DND-41 (cell line): ENCODE measurements at places on chromosomes 3 and 15.

GRCh38 chr3:143360244-143360643 is 240.7 kb downstream of the CHST2 start:
- peaks cover 69% of the 10 kb centered on the region for H3K4me1 ChIP-seq
- no peaks in the 10 kb centered on the region for H3K36me3 ChIP-seq
- no peak for DNase-seq
- no peak overlapping the region for H3K4me3 ChIP-seq

- no peaks in the 10 kb centered on the region for H3K4me1 ChIP-seq
- no peak overlapping the region for H3K4me3 ChIP-seq
- H3K27me3 ChIP-seq, result no peaks in the 10 kb centered on the region
- no peaks in the 10 kb centered on the region for H3K36me3 ChIP-seq
Measured at GRCh38 chr15:35182841-35183479, 97.9 kb upstream of the NANOGP8 start.

GRCh38 chr15:88246081-88246480 is 10.5 kb downstream of the NTRK3 start:
- no peaks in the 10 kb centered on the region for H3K27me3 ChIP-seq
- no peak for DNase-seq
- H3K4me3 ChIP-seq, result 0 out of 2 replicates have a peak overlapping the region, but pooled peaks have one; percentile 50
- H3K27ac ChIP-seq, result no peak overlapping the region

DNA sequence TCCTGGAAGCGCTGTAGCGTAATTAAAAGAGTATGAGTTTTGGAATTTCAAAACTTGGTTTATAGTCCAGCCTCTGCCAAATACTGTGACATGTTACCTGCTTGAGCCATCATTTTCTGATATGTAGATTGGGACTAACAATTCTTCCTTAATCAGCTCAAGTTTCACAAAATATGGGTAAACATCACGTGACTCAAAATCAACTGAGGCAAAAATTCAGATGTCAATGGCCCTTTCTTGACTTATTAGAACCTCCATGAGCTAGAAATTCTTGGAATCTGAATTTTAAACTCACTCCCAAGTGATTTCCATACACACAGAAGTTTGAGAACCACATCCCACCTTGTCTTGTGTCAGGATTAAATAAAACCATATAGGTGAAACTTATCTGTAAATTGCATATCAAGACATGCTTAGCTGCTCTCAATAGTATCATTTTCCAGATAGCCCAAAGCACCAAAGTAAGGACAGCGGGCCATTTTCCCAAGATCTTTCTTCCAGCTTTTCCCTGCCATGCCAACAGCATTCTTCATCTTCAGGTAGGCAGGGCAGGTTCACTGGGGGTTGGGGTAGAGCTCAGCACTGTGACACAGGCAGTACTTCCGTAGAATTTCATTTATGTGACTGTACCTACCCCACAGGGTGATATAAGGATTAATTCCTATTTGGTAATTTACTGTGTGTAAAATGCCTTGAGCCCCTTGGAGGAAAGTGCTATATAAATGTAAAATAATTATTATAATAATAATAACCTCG is 379.0 kb downstream of the TIGIT start:
- peaks cover 7% of the 10 kb centered on the region for H3K4me1 ChIP-seq
- no peak for DNase-seq
- H3K4me3 ChIP-seq, result no peak overlapping the region
- H3K27ac ChIP-seq, result no peak overlapping the region
- no peaks in the 10 kb centered on the region for H3K27me3 ChIP-seq
- no peaks in the 10 kb centered on the region for H3K36me3 ChIP-seq

DNA sequence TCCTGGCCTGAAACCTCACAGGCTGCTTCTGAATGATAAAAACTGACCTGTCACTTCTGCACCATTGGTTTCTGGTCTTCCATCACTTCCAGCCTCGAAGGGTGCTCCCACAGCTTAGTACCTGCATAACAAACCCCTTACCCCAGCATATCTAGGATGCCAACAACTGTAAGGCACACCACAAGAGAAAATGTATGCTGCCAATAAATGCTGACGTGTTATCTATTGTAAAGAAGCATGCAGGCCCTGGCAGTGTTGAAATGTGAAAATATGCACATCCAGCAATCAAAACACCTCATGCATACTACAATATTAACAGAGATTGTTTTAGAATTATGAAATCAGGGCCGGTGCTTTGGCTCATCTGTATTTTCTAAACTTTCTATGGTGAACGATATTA is 242.0 kb upstream of the NSMCE3 start:
- no peak for DNase-seq
- H3K4me1 ChIP-seq, result no peaks in the 10 kb centered on the region
- H3K4me3 ChIP-seq, result no peak overlapping the region
- no peaks in the 10 kb centered on the region for H3K36me3 ChIP-seq
- no peaks in the 10 kb centered on the region for H3K27me3 ChIP-seq

DNA sequence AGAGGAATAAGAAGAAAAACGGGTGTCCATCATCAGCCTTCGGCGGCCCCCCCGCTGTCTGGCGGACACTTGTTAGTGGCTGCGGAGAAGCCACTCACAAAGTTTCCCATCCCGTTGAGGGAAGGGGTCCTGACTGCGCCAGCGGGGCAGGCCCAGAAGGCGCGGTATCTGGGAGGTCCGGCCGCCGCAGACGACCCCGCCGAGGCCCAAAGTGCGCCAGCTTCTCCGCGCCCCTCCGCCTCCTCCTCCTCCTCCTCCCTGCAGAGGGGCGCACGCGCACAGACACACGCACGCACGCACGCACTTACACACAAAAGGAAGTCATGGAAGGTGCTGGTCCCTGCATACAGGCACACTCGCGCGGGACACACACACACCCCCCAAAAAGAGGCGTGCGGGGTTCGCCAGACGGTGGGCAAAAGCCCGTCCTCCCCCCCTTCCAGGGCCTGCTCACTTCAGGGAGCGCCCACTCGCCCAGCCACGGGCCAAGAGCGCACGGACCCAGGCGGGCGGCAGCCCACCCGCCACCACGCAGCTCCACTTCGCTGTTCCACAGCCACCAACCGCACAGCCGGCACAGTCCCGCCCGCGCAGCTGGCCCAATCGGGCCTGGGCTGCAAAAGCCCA is 18.0 kb downstream of the ZNF148 start:
- peak; percentile 60 for DNase-seq
- no peaks in the 10 kb centered on the region for H3K36me3 ChIP-seq
- H3K4me3 ChIP-seq, result peak overlapping the region; percentile 65
- peak overlapping the region; percentile 38 for H3K27ac ChIP-seq

DNA sequence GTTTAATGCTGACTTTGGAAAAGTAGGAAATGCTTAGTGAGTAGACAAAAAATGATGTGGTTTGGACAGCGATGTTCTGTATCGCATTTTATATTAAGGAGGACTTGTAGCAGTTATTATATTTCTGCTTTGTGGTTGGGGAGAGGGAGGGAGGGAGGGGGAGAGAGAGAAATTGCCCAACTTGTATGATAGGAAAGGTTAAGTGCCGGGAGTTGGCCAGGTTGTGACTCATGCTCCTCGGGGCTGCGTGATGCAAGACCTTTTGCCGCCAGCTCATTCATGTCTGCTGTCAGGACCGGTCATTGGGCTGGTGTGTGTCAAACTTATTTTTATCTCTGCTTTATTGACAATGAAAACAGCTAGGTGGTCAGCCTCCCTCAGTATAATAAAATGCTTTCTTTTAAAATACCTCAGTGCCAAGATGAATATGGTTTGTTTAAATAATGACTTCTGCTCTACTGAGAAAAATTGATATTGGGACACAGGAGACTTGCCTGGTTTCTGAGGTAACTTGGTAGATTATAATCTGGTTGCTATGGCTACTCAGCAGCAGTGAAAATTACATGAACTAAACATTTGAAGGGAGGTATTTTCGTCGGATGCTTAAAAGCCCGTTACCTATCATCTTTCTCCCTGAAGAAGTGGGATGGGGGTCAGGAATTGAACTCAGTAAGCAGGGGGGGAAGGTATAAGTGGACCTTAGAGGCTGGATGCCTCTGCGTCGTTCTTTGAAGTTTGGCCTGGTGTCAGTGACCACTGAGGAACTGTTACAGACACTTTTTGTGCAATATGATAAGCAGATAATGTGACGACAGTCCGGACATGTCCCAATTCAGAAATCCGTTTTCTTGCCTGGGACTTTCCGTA is 90.7 kb downstream of the FNDC3B start:
- no peaks in the 10 kb centered on the region for H3K27me3 ChIP-seq
- H3K27ac ChIP-seq, result no peak overlapping the region
- H3K4me3 ChIP-seq, result no peak overlapping the region
- DNase-seq, result no peak
- H3K36me3 ChIP-seq, result no peaks in the 10 kb centered on the region

GRCh38 chr3:44914936-44915335 is 40.5 kb downstream of the TGM4 start:
- DNase-seq, result no peak
- H3K27me3 ChIP-seq, result no peaks in the 10 kb centered on the region
- H3K36me3 ChIP-seq, result peaks cover 4% of the 10 kb centered on the region; the same call in 1 of the 2 replicates
- no peak overlapping the region for H3K4me3 ChIP-seq

GRCh38 chr3:198071602-198072287 is 111.7 kb downstream of the LMLN start:
- no peak overlapping the region for H3K4me3 ChIP-seq
- DNase-seq, result no peak
- no peaks in the 10 kb centered on the region for H3K4me1 ChIP-seq
- H3K27ac ChIP-seq, result no peak overlapping the region
- no peaks in the 10 kb centered on the region for H3K36me3 ChIP-seq
- peaks cover 22% of the 10 kb centered on the region for H3K27me3 ChIP-seq

DNA sequence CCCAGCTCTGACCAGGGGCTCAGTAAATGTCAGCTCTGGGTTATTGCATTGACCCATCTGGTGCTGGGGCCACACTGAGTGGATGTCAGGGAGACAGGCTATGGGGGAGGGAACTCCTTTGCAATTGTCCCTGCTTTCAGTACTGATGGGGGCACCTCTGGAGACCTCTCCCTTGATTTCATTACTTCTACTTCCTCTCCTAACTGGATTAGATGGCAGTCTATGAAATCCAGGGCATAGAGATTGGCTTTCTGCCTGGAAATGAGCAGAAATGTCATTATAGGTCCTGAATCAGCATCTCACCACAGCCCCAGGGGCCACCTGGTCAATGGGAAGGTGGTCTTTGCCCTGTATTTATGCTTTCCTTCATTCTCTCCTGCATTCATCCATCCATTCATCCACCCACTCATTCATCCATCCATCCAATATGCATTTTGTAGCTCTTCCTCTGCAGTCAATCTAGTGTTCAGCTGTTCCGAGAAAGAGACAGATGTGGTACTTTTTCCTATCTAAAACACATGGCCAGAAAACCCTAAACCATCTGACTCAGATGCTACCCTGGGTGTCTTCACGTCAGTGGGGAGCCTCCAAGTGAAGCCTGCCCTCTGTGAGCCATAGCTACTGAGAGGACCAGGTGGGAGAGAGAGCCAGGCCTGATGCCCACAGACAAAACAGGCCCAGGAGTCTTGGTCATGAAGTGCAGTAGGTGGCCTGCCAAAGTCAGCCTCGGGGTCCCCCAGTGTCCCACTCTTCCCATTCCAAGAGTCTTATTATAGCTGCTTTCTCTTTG is 57.1 kb downstream of the CCDC33 start:
- DNase-seq, result no peak
- no peaks in the 10 kb centered on the region for H3K4me1 ChIP-seq
- H3K4me3 ChIP-seq, result no peak overlapping the region
- H3K27ac ChIP-seq, result no peak overlapping the region

DNA sequence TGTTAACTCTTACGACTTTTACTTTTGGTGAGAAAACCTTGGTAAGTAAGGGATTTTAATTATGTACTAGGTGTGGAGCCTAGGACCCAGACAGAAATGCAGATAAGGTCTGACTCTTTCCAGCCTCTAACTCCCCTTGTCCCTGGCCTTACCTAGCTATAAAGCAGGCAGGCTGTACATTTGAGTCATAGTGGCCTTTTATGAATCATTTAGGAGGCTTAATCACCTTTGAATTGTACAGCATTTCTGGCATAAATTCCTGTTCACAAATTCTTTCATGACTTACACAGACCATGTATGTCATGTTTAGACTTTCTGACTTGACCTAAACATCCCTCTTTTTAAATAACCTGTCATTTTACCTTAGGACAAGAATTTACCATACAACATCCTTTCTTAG is 47.4 kb downstream of the CHCHD4 start:
- H3K27ac ChIP-seq, result no peak overlapping the region
- no peaks in the 10 kb centered on the region for H3K4me1 ChIP-seq
- H3K27me3 ChIP-seq, result peaks cover 1% of the 10 kb centered on the region
- H3K36me3 ChIP-seq, result no peaks in the 10 kb centered on the region
- no peak overlapping the region for H3K4me3 ChIP-seq

DNA sequence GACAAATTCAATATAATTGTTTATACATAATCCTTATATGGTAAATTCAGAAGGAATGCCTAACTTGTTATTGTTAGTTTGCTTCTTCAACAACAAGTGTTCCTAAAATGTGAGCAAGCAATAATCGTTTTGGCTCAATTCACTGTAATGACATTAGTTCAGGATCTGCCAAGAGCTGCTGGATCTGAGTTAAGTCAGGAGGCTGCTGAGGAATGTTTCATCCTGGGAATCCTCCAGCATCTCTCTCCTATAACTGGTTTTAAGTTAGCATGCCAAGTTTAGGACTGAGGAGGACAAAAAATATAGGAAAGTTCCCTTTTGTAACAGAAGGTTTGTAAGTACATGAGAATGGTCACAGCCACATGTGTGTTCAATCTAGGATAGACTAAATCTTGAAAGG is 4.9 kb upstream of the GTF2A2 start:
- peaks cover 9% of the 10 kb centered on the region for H3K4me1 ChIP-seq
- no peak for DNase-seq
- H3K36me3 ChIP-seq, result peaks cover 55% of the 10 kb centered on the region
- H3K27ac ChIP-seq, result no peak overlapping the region
- no peak overlapping the region for H3K4me3 ChIP-seq

DNA sequence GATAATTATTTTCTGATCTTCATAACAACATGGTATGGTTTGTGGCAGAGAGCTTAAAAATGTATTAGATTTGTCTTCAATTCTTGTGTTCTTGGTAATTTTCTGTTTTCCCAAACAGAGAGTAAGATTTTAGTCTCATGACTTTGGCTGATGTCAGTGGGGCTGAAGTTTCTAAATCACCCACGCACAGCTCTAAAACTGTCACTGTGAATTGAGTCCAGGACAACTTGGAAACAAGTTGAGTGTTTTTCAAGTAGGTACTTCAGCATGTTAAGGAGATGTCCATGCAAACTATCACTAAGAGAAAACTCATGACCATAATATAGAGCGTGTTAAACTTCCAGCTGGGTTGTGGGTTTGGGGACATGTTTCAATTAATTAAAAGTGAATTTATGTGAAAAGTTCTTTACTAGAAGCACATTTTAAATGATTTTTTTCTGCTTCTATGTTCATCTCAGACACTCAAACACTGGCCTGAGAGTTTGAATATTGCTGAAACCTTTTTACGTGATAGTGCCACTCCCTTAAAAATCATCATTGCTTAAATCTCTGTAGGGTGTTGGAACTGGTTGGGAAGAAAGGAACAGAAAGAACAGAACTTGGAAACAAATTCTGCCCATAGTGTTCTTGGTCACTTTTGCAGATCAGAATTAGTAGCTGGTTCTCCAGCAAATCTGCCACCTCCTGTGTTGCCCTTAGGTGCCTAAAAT is 89.8 kb downstream of the KLHL25 start:
- H3K4me3 ChIP-seq, result no peak overlapping the region
- no peaks in the 10 kb centered on the region for H3K27me3 ChIP-seq
- H3K36me3 ChIP-seq, result peaks cover 19% of the 10 kb centered on the region
- peak overlapping the region; percentile 41 for H3K27ac ChIP-seq

GRCh38 chr15:78880813-78881212 is 8.1 kb downstream of the MORF4L1 start:
- no peak overlapping the region for H3K4me3 ChIP-seq
- H3K4me1 ChIP-seq, result peaks cover 26% of the 10 kb centered on the region
- H3K36me3 ChIP-seq, result peaks cover 69% of the 10 kb centered on the region
- DNase-seq, result no peak
- no peaks in the 10 kb centered on the region for H3K27me3 ChIP-seq

GRCh38 chr15:74955796-74956647 is 550 bp downstream of the RPP25 start:
- H3K4me3 ChIP-seq, result no peak overlapping the region
- DNase-seq, result no peak
- no peaks in the 10 kb centered on the region for H3K36me3 ChIP-seq
- H3K27ac ChIP-seq, result no peak overlapping the region
- no peaks in the 10 kb centered on the region for H3K4me1 ChIP-seq
